ENCODE measurements at places on chromosomes 1 and 21. TPM values are rescaled to one million over a fixed set of nuclear protein-coding genes. Genes with fewer than 3 reads are reported as not detected.

Gene FCMR
- total RNA-seq = 50.3 TPM

Gene FCAMR
- not detected for total RNA-seq

Gene AMY1A
- not detected for total RNA-seq

Gene LENEP
- total RNA-seq = 0.65 TPM

Gene CRYBG2
- 2.3 TPM for total RNA-seq

Gene FMO4
- 1.5 TPM for total RNA-seq

Gene CHRM3
- 0.50 TPM for total RNA-seq

Gene BTBD8
- total RNA-seq = 3.1 TPM

Gene REN
- total RNA-seq = not detected

Gene RGS13
- total RNA-seq = not detected

DNA sequence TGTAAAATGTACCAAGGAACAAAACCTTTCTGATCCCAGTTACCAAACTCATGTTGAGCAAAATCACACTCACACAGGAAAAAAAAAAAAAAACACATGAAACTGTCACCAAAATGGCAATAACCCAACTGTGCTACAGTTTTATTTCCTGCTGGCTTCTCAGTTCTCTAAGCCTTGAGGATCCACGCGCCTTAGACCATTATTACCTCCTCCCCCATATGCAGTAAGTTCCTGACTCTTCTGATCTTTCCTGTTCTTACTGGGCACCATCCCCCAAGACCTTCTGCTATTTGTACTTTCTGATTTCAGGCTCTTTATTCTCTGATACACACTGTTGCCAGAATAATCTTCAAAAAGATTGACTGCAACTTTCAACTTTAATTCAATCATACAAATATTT, 79.6 kb downstream of the SLC45A1 start:
- H3K4me3 ChIP-seq = peak overlapping the region; percentile 60
- peak; percentile 12 for DNase-seq
- H3K4me1 ChIP-seq = peaks cover 63% of the 10 kb centered on the region

DNA sequence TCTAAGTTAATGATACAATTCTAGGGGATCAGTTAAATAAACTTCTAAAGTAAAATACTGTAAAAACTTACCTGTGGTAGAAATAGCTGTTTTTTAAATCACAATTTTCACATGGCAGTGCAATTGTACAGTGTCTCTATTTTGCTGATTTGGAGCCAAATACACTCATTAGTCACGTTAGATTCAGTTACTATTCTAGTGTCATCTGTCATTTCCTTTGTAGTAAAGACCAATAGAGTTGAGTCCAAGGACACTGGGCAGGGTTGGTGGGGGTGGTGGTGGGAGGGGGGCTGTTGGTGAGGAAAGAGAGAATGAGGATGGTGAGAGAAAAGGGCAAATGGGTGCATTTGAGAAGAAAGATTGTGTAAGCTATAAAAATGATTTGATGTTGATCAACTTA, 33.6 kb downstream of the CD55 start:
- H3K27me3 ChIP-seq = no peaks in the 10 kb centered on the region
- no peak overlapping the region for H3K4me3 ChIP-seq
- H3K4me1 ChIP-seq = peaks cover 48% of the 10 kb centered on the region
- H3K36me3 ChIP-seq = peaks cover 34% of the 10 kb centered on the region

DNA sequence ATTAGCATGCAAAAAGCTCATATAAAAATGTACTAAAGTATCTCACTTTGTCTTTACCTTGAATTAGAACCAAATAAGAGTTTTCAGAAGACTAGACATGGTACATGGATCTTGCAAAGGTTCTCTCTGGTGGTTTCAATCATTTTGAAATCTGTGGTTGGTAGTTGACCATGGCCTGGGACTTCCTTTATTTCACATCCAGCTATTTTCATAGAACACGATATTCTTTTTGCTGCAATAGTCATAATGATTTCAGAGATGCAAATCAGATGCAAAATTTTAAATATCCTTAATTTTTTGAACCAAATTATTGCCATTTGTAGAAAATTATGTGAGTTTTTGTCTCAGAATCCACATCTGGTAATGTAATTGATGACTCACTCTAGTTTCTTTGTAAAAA, 375.1 kb upstream of the ZP4 start:
- no peak for DNase-seq
- no peaks in the 10 kb centered on the region for H3K27me3 ChIP-seq
- no peak overlapping the region for H3K27ac ChIP-seq
- no peaks in the 10 kb centered on the region for H3K36me3 ChIP-seq

- no peak overlapping the region for H3K27ac ChIP-seq
- DNase-seq = no peak
Observed at GRCh38 chr1:86633921-86634320, 70.5 kb upstream of the SH3GLB1 start.

- peaks cover 4% of the 10 kb centered on the region for H3K27me3 ChIP-seq
- H3K36me3 ChIP-seq = no peaks in the 10 kb centered on the region
- DNase-seq = no peak
- H3K4me3 ChIP-seq = no peak overlapping the region
Observed at GRCh38 chr1:8846263-8846662, 28.8 kb upstream of the RERE start.

DNA sequence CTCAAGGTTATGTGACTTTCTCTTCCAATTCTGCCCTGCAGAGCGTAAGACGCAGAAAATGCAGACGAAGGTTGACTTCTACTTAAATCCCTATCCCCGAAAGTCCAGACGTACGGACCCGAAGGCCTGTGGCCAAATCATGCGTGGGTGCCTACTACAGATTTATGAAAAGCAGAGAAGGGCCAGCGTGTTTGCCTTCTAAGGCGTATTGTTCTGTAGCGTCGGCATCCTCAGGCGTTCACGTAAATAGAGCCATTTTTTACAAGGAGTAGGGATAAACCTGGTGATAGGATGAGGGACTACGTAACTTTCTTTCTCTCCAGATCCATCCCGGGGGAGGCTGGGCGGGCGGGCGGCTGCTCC, 222 bp upstream of the GIPC2 start:
- no peak for DNase-seq
- H3K27me3 ChIP-seq = peaks cover 52% of the 10 kb centered on the region
- H3K36me3 ChIP-seq = no peaks in the 10 kb centered on the region
- H3K4me3 ChIP-seq = peak overlapping the region; percentile 74
- peaks cover 49% of the 10 kb centered on the region for H3K4me1 ChIP-seq

DNA sequence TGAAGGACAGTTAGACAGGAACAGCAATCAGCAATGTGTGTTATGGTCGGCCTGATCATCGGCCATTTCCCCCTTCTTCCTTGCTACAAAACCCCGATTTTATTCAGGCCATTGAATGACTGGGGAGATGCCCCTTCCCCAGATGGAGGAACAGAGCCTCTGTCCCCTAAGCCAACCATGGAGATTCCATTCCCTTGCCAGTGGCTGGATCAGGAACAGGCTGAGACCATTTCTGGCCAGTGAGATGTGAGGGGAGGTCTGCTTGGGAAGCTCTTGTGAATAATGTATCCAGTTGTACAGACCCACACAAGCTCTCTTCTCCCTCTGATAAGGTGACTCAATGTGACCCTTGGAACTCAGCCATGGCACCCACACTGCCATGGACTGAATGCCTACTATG, 7.7 kb downstream of the CSRP1 start:
- H3K27me3 ChIP-seq = no peaks in the 10 kb centered on the region
- H3K4me3 ChIP-seq = no peak overlapping the region
- no peak overlapping the region for H3K27ac ChIP-seq
- no peak for DNase-seq
- peaks cover 6% of the 10 kb centered on the region for H3K4me1 ChIP-seq

DNA sequence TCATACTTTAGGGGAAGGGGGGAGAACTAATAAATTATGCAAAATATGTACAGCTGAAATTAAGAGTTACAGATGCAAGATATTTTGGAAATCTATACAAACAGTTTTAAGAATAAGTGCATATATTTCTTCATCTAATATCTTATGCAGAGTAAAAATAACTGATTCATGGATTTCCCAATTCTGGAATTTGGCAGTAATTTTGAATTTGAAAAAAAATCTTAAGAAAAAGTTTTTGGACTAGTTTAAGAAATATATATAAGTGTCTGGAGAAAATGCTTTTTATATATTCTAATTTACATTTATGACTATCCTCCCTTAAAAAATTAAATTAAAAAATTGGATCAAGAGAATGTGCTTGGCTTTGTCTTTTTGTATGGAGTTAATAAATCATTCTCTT, 474.3 kb downstream of the BRINP3 start:
- H3K27me3 ChIP-seq = no peaks in the 10 kb centered on the region
- peaks cover 1% of the 10 kb centered on the region for H3K36me3 ChIP-seq
- H3K4me1 ChIP-seq = no peaks in the 10 kb centered on the region
- no peak overlapping the region for H3K4me3 ChIP-seq
- DNase-seq = no peak

DNA sequence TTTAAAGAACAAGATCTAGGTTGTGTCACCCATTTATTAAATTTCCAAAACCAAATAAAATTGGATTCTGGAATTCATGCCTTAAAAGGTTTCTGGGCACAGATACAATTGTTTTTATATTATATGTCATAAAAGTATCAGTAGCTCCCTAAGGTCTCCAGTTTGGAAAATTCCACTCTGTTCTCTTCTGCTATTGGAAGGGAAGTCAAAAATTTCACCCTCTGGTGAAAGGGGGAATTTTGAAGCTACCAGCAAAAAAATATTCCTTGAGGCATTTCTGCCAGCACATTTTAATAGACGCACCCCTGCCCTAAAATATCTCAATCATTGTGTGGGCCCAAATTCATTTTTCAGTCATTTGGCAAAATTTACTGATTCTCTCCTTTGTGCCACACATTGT, 285.7 kb upstream of the SGIP1 start:
- H3K27ac ChIP-seq = peak overlapping the region; percentile 41
- H3K36me3 ChIP-seq = no peaks in the 10 kb centered on the region
- H3K4me3 ChIP-seq = peak overlapping the region; percentile 82

DNA sequence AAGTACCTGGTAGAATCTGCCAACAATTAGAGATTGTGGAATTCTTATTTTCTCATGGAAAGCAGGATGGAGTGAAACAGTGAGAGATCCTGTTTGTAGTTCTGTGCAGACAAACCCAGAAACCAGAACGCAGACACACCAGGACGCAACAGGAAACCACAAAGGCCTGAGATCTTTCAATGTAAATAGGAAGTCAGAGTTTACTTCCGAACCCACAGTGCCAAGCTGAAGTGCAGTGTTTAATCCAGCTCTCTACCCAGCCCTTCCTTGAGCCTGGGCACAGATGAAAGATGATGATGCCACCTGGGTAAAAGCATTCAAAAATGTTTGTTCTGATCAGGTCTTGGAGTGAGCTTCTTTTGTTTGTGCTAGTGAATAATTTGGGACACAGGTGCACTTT, 244.2 kb upstream of the HOOK1 start:
- peak; percentile 5 for DNase-seq
- H3K27ac ChIP-seq = no peak overlapping the region
- peak overlapping the region; percentile 45 for H3K4me3 ChIP-seq
- H3K4me1 ChIP-seq = peaks cover 20% of the 10 kb centered on the region

GRCh38 chr1:66840929-66841328, 39.9 kb upstream of the INSL5 start:
- DNase-seq = no peak
- peak overlapping the region; percentile 89 for H3K27ac ChIP-seq
- peaks cover 15% of the 10 kb centered on the region for H3K4me1 ChIP-seq
- H3K27me3 ChIP-seq = no peaks in the 10 kb centered on the region

- no peaks in the 10 kb centered on the region for H3K36me3 ChIP-seq
- peak overlapping the region; percentile 25 for H3K27ac ChIP-seq
- H3K27me3 ChIP-seq = peaks cover 4% of the 10 kb centered on the region
- no peak for DNase-seq
- H3K4me3 ChIP-seq = peak overlapping the region; percentile 41
Observed at GRCh38 chr1:210688512-210689234, 360.0 kb downstream of the HHAT start.

Data from activated T-cell treated with anti-CD3 and anti-CD28 coated beads, Interleukin-2, amount 50 U/mL, for 72 hours (primary cell).